ENCODE measurements at places on chromosomes 6 and 20.

GRCh38 chr20:36360429-36360828 lies 54.3 kb downstream of the DLGAP4 start:
- DNase-seq = no peak

DNA sequence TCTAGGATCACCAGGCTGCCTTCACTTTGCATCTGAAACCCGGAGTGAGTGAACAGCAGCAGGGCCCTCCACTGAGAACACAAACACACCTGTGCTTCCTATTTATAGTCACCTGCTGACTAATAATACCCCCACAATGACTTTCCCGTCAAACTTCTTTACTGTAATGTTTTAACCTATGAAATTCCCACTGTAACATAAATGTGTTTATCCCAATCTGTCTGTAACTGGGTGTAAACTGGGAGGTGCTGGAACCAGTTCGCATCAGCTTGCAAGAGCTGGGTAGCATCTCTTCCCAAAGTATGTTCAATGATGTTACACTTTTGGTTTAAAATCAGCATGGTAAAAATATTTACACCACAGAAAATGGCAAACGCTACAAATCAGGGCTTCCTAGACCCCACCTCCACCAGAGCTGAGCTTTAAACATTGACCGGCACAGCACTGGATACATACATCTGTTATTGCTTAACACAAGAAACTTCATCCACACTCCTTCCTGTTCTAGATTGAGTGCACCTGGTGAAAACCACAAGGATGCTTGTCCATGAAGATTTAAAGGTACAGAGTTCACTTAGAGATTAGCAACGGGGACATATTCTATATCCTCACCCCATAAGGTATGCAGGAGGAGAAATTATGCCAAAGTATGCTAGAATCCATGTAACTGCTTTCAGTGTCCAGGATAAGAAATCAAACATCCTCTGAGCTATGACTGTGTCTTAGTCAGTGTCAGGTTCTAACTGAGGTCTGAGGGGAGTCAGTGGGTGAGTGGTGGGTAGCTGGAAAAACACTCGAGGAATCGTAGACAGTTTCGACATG lies 79.0 kb downstream of the ALDH8A1 start:
- DNase-seq = no peak

GRCh38 chr6:154909821-154910220 lies 85.3 kb upstream of the TIAM2 start:
- no peak for DNase-seq

DNA sequence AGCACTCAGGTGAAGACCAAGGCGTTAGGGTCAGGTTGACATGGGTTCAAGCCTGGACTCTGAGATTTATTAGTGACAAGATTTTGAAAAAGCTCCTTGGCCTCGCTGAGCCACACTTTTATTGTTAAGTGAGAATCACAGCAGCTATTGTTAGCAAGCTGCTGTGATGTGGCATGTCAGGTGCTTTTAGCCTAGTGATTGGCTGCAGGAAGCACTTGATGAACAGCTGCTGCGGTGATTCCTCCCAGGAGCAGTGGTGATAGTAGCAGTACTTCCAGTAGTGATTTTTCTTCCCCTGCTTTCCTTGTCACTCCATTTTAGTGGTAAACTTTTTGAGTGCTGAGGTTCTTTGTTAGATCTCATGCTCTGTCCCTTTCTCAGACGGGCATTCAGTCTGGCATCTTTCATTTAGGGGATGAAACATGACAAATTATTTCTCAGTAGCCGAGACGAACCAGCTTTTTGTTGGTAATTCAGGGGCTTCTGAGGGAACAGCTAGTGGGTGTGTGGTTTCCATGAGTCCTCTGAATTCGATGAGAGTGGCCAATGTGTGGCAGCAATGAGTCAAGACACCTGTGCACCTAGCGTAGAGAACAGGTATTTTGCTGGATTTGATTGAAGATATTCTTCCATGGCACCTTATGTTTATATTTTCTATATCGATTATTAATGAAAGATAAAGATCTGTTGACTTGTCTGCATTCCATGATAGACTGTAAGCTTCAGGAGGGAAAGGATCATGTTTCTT lies 696.7 kb downstream of the DHX35 start:
- no peak for DNase-seq

DNA sequence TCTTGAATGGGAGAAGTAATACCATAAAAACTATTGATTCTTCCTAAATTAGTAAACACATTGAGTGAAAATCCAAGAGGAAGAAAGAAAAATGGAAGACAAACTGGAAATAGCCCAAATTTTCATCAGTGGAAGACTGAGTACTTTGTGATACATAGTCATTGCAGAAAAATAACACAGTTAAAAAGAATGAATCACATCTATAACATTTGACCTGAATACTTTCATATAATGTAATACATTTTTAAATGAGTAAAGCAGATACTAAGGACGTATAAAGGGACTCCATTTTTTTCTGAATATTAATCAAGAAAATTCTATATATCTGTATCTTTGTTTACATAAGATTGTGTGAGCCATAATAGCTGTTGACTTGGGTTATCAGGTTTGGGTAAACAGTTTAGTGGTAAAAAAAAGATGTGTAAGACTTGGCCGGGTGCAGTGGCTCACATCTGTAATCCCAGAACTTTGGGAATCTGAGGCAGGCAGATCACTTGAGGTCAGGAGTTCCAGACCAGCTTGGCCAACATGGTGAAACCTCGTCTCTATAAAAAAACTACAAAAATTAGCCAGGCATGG lies 4.3 kb upstream of the SLC17A2 start:
- no peak for DNase-seq

- DNase-seq = no peak
These were observed 26.2 kb downstream of the ATXN1 start for GRCh38 chr6:16735014-16735413.

- DNase-seq = no peak
These were observed 646.3 kb downstream of the UTRN start for GRCh38 chr6:144931172-144932035.

- no peak for DNase-seq
These were observed 63.9 kb downstream of the FARS2 start for GRCh38 chr6:5325173-5325572.

- DNase-seq = no peak
These were observed 14.3 kb upstream of the SLC22A3 start for GRCh38 chr6:160333841-160334240.

DNA sequence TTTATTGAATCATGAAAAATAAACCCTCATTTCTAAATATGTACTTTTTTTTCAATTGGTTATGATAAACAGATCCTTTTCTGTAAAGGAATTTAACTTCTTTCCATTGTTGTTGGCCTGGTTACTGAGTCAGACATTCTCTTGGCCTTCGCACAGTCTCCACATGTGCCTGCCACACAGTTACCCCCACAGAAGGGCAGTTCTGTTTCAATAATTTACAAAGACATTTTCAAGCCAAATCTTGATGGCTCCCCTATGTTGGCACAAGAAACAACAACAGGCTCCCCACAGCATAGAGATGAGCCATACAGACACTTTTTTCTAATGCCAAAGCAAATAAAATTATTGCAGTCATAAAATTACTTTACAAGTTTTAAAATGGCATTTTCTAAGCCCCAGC lies 55.6 kb upstream of the BEND6 start:
- no peak for DNase-seq

GRCh38 chr6:13480631-13481501 lies 6.5 kb downstream of the GFOD1 start:
- DNase-seq = no peak

DNA sequence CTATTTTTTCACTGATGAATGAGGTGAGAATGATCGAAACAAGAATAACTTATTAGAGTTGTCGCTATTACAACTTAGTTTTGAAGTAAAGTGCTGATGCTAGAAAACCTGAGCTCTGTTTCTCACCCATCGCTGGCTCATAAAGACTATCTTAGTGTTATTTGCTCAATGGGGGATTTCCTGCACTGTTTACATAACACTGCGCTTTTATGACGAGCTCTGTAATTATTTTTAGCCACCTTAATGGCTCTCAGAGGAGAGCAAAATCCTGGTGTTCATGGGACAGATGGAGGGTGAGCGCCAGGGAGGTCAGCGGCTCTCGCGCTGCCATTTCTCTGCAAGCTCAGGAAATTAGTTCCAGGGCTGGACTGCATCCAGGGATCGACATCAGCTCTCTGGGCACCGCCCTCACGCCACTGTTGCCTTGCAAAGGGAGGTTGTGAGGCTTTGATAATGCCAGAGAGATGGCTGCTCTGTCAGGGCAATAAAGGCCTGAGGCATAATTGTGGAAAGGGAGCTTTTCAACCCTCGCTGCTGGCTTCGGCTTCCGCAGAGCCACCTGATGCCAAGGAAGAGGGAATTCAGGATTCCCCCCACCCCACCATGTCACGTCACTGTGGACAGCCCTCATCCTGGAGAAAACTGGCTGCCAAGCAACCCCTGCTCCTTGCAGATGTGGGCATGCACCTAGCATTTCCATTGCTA lies 72.0 kb downstream of the DACT2 start:
- DNase-seq = no peak

DNA sequence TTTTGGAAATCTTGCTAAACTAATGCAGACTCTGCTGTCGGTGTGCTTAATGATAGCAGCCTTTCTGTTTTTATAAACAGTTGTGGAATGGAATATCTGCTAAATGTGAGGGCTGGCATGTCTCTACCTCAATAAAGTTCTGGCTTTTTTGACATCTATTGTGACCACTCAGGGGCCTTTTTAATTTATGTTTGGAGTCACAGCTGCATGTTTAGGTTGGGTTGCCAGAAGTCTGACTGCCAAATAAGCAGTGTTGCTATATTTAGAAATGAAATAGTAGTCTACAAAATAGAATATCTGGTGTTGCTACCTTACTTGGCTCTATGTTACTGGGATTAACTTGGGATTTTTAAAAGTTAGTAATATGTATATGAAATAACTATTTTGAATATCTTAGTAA lies 125.1 kb upstream of the LOC128125822 start:
- no peak for DNase-seq

DNA sequence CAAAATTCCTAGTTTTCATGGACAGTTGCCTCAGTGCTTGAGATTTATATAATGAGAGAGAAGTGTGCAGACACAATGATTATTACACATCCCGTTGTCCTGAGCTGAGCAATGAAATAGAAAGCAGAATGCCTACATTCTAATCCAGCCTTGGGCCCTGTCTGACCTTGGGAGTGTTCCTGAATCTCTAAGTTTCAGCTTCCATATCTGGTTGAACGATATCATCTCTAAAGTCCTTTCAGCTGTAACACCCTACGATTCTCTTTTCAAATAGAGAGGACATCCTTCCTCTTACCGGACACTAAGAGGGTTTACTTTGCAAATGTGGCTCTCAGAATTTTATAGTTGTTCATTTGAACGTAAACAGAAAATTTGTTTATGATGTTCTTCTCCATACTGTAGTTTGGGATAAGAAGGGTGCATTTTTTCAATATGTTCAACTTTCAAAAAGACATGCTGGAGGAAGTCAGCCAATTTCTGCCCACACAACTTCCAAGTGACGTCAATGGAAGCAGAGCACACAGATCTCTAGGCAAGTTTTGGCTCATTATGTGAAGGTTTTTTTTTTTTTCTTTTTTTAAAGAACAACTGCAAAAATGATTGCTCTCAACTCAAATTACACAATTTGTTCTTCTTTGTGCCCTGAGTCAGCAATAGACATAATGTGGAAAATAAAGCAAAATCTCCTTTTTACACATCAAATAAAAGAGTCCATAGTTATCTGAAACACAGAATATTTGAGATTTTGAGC lies 50.4 kb downstream of the PDE7B start:
- no peak for DNase-seq

DNA sequence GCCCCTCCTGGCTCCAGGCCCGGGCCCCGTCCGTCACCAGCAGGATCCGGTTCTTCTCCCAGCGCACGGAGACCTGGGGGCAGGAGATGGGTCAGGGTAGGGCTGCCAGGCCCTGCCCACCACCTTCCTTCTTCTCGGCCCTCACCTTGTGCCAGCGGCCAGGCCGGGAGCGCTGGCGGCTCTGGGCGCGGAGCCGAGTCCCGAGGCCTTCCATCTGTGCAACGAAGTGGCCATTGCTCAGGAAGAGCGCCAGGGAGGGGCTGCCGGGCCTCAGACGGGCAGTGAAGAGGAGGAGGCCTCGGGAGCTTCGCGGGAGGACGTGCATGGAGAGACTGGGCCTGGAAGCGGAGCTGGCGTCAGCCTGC lies 7.9 kb downstream of the ADRM1 start:
- no peak for DNase-seq

- no peak for DNase-seq
These were observed 101.2 kb downstream of the MKKS start for GRCh38 chr20:10332656-10333415.

DNA sequence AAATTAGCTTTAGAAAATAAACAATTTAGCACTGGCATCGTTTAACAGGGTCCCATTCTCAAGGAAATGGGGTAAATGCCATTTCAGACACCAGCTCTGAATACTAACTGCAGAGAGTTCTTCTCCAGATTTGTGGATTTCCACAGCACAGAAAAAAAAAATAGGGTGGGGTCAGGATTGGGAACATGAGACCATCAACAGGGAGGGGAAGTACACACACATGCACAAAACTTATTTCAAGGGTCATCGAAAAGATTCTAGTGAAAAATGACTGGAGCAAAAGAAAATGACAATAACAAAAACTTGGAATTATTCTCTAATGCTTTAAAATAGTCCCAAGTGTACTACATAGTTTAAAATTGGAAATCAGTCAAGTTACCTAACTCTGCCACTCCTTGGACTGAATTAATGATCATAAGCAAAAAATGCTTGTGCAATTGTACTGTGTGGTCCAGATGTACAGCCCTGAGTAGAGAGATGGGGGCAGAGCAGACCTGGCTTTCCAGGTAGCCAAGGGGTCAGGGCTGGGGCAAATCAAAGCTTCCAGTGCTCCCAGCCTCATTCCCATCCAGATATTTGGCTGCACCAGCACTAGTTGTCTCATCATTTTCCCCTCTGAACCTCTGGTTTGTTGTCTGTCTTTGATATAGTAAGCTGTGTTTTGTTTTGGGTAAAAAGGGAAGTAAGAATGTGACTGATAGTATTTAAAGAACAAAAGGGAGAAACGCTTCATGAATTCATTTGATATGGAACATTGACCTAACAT lies 152.4 kb downstream of the SOBP start:
- no peak for DNase-seq

GRCh38 chr20:32116079-32116521 lies 6.6 kb downstream of the TM9SF4 start:
- DNase-seq = no peak

GRCh38 chr6:122652431-122652830 lies 42.2 kb downstream of the PKIB start:
- no peak for DNase-seq

DNA sequence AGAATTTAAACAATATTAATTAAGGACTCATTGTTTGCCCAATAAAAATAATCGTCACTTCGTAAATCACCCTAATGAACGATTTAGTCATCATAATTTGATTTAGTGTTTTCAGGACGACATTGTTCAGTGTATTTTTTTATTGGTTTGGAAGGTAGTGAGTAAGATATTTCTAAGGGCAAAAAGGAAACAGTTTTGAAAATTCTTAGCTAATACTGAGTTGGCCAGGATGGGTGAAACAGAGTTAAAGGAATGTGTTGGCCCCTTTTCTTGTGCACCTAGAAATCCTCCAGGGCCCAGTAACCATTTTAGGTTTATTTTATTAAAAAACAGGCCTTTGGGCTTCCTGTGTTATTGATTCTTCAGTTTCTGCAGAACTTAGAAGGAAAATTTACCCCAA lies 25.3 kb downstream of the ANKS1A start:
- DNase-seq = no peak

Measured in CD4-positive, alpha-beta T cell treated with Interleukin-15 for 1 hour (primary cell).